GM18507 (cell line): ENCODE measurements at places on chromosomes 12 and 14.

- DNase-seq: no peak
Observed at GRCh38 chr12:85183855-85184254, 96.2 kb upstream of the ALX1 start.

DNA sequence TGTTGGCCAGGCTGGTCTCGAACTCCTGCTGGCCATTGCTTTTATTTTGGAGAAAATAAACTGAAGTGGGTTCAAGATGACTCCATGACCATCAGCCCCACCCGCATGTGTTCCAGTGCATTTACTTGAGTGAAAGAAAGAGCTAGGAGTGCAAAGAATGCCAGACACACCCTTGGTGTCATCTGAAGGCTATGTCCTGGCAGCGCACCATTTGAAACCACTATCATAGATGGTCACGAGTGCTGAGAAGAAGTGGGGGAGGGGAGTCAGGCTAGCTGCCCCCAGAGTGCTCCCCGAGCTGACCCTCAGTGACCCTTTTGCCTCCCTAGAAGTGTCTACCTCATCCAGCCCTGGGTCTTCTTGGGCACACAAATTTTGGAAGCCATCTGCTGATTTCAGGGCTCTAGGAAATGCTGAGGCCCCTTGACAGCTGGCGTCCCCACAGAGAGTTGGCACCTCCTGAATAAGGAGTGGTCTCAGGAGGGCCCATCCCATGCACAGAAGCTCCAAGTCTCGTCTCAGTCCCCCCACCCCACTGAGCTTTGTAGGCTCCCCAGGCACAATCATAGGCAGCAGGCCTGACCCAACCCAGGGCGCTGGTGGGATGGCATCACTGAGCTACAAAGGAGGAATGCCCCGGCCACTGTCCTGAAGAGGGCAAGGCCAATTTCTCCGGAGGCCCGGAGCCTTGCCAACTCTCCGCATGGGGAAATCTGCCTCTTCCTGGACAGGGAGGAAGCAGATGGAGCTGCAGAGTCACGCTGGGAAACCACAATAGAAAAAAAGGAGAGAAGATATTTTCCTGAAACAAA, 28.0 kb downstream of the PXN start:
- DNase-seq: no peak

DNA sequence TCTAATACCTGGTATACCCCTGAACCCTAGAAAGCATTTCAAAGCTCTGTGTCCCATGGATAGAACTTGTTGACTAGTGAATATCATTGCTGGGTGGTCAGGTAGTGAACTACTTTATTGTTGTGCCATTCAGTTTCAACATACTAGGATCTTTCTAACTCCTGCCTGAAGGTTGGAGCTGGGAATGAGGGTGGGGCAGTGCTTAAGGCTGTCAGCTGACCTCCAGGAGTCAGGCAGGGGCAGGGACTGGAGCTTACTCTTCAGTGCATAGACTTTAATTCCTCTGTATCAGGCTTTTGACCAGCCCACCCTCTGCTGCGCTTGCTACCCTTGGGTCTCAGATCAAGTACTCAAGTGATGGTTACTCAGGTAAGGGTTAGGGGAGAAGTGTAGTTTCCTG, 102.6 kb upstream of the RFX4 start:
- no peak for DNase-seq

GRCh38 chr14:106846218-106846617, 1319.8 kb downstream of the TMEM121 start:
- DNase-seq: no peak

DNA sequence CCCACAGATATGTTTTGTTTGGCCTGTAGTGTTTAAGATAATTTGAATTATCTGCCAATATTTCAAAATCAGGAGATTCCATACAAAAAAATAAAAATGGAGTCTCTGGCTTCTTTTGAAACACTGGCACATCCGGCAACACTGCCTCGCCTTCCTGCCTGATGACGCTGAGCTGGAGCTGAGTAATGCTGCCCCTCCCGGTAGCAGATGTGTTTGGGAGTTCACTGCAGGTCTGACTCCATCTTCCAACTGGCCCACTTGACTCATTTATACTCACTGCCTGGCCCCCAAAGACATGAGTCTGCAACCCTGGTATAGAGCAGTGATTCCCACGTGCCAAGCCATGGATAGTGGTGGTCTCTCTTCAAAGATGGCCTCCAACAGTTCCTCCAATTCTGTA, 7.4 kb downstream of the CIT start:
- DNase-seq: no peak

- DNase-seq: no peak
Observed at GRCh38 chr14:95525999-95526398, 8.9 kb upstream of the GLRX5 start.

DNA sequence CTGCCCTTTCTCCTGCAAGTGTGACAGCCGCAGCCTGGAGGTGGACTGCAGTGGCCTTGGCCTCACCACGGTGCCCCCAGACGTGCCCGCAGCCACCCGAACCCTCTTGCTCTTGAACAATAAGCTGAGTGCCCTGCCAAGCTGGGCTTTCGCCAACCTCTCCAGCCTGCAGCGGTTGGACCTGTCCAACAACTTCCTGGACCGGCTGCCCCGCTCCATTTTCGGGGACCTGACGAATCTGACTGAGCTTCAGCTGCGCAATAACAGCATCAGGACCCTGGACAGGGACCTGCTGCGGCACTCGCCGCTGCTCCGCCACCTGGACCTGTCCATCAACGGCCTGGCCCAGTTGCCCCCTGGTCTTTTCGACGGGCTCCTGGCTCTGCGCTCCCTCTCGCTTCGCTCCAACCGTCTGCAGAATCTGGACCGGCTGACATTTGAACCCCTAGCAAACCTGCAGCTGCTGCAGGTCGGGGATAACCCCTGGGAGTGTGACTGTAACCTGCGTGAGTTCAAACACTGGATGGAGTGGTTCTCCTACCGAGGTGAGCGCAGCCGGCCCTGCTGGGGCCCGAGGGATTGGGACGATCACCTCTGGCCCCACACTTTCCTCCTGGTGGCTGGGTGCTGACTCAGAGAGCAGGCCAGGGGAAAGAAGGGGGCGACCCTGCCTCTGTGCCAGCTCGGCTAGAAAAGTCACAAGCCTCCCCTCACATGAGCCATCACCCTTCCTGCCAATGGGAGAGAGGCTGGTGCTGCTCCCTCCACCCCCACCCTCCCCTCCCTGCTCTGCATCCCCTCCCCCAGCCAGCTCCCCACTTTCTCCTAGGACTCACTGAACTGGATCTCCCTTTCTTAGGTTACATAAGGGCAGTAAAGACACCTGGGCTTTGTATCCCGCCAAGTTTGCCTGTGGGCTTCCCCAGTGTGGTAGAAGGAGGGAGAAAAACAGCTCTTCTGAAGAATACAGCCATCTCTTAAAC, 10.9 kb downstream of the LRTM2 start:
- DNase-seq: no peak
